ENCODE measurements at places on chromosomes 4 and X.

- DNase-seq, result no peak
These were observed 587.5 kb downstream of the MID1IP1 start for GRCh38 chrX:39388730-39389129.

GRCh38 chrX:74814681-74815080 lies 110.6 kb downstream of the NEXMIF start:
- no peak for DNase-seq

DNA sequence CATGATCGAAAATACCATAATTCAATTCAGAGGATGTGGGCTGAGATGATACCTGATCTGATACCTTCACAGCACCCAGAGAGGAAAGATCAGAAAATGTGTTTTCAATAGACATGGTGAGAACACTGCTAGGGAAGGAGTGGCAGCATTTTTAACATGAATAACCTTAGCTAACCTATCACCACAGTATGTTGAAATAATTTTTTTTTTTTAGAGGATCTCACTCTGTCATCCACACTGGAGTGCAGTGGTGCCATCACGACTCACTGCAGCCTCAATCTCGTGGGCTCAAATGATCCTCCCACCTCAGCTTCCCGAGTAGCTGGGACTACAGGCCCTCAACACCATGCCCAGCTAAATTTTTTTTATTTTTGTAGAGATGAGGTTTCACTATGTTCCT lies 90.5 kb upstream of the RAPGEF2 start:
- DNase-seq, result no peak

- no peak for DNase-seq
These were observed 36.9 kb downstream of the HMX1 start for GRCh38 chr4:8834681-8835220.

GRCh38 chr4:168573870-168574269 lies 77.0 kb downstream of the PALLD start:
- no peak for DNase-seq

- no peak for DNase-seq
These were observed 230.3 kb downstream of the APBB2 start for GRCh38 chr4:40984051-40984450.

DNA sequence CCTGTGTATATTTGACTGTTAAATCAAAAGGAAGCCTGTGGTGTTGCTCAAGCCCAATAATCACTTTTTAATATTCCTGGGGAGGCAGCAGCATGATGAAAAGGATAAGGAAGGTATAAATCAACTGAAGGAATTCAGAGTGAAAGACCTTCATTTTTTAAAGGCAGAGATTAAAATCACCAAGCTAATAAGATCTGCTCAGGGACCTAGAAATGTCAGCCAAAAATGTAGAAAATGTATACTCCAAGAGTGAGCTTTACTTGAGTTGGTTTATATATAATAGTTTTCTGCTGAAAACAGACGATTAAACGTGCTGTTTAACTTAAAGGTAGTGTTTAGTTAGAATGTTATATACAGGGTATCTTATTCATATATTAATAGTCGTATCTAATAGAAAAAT lies 549.3 kb downstream of the IQCM start:
- no peak for DNase-seq

DNA sequence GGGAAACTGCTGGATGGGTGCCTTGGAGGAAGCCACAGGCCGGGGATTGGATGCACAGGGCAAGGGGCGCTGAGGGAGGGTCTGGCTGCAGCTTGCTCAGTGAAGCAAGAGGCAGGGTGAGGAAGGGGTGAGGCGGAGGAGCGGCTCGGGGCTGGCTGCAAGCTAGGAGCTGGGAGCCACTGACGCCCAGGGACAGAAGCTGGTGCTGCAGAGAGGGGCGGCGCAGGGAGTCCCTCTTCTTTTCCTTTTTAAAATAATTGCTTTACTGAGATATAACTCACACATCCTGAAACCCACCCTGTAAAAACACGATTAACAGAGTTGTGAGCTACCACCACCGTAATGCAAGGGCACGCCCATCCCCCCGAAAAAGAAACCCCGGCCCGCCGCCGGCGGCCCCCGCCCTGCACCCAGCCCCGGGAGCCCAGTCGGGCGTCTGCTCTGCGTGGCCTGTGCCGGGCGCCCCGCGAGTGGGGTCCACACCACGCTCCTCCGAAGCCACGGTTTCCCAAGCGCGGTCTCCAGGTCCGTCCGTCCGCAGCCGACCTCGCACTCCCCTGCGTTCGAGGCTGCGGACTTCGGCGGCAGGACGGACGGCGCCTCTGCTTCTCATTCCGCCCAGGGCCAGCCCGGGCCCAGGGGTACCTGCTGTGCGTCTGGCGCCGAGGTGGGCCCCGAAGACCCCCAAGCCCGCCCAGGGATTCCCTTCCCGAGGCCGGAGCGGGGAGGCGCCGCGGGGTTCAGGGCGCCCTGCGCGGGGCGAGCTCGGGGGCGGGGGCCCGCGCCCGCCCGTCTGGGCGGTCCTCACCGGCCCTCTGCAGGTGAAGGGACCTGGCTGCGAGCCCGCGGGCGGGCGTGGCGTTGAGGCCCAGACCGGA lies 866 bp upstream of the UVSSA start:
- no peak for DNase-seq

- DNase-seq, result no peak
These were observed 24.3 kb downstream of the HMX1 start for GRCh38 chr4:8847331-8847730.
